GM23248 (cell line): ENCODE measurements at places on chromosomes 3 and 15. TPM values are rescaled to one million over a fixed set of nuclear protein-coding genes. Genes with fewer than 3 reads are reported as not detected.

Gene SI
- not detected in 2 replicates for total RNA-seq

Gene RETNLB
- not detected in 2 replicates for total RNA-seq

Gene CKMT1B
- not detected in 2 replicates for total RNA-seq

- DNase-seq = peak; percentile 96
These were observed 527.5 kb downstream of the NAALADL2 start for GRCh38 chr3:175386630-175387029.

- no peak for DNase-seq
These were observed 61.2 kb upstream of the PTX3 start for GRCh38 chr3:157375342-157375986.

GRCh38 chr15:77019521-77020331, 24.8 kb downstream of the PSTPIP1 start:
- peak; percentile 39 for DNase-seq

Gene FBXO40
- not detected in 2 replicates for total RNA-seq
